ENCODE measurements at places on chromosomes 13 and 19.

DNA sequence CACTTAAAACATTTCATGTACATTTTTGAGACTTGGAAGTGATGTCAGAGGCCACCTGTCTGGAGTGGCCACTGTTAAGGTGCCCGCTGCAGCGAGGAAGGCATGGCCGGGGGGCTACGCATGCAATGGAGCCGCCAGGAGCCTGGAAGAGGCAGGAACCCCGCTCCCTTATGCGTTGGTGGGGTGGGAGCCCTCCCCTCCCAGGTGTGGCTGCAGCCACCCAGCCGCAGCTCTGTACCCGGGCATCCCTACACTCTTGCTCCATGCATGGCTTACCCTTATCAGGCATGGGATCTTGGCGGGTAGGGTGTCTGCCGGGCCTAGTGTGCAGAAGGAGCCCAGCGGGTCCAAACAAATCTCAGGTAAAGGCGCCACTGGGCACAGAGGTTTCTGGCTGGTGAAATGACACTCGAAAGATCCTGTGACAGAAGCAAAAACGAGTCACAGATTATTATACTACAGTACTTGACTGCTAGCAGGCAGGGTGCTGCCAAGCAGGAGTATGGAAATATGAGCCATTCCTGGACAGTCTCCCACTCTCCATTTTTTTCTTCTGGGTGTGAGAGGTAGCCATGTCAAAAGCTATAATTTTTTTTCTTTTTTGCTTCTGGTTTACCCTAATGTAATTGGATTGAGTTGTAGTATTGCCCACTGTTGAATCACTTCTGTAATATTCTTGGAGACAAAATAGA, 1606.3 kb upstream of the MIR17HG start:
- no peak for DNase-seq

DNA sequence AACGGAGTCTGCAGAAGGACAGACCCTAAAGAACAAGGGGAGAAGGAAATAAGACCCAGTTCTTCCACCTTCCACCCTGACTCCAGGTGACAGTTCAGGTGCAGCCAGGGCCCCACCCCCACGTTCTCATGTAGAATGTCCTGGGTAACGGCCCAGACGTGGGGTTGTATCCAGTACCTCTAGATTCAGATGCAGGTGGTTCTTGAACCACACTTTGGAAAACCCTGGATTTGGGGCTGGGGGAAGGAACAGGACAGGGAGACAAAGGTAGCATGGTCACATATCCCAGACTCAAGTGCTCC, 2.2 kb downstream of the DMPK start:
- no peak for DNase-seq

DNA sequence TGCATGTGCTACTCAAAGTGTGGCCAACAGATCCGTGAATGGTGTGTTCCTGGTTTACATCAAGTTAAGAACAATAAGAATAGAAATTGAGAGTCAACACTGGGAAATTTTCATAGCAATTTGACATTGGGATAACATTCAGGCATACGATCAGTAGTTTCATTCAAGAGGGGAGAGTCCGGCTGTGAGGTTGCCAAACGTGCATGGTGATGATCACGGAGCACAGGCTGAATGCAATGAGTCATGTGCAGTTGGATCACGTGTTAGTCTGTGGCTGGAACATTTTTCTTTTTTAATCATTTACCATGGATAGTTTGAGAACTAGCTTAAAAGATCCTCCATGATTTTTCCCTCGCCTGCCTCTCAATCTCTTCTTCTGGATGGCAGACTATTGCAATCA, 2.5 kb upstream of the DCT start:
- DNase-seq, result no peak

DNA sequence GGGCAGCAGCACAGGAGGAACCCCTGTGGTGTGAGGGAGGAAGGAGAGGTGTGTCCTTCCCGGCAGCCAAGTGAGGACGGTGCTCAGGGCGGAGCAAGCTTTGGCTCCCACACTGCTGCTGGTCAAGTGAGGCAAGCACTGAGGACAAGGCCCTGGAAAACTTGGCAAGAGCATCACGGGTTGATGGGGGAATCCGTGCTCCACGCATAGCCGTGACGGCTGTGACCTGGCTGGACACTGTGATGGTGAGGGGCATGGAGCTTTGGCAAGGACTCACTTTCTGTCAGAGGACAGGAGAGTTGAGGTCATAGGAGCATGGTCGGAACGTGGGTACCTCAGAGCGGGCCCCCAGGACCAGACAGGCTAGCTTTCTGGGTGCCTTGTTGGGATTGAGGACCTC, 29.0 kb upstream of the SLC15A1 start:
- DNase-seq, result no peak

DNA sequence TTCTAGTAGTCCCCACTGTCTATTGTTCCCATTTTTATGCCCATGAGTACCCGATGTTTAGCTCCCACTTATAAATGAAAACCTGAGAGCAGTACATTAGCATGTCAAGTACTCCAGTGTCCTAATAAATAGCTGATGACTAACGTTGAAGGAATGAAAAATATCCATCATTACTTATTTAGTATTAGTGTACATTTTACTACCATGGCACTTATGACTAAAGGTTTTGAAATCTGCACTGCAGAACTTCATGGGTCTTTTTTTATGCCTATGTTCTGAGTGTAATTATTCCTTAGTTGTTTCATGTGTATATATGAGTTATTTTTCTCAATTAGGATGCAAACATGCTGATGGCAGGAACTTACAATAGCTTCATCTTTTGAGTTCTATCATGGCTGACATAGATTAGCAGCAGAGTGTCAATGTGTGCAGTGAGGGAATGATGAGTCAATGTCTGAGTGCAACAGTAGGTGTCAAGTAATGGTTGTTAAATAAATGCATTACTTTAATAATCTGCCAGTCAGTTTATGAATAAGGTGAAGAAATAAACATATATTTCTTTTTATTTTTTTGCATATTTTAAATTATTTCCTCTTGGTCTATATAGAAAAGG, 188.4 kb downstream of the ITGBL1 start:
- DNase-seq, result no peak
